Spinal cord (tissue), 10 donors: ENCODE measurements at places on chromosomes 3 and 15. TPM values are rescaled to one million over a fixed set of nuclear protein-coding genes. Genes with fewer than 3 reads are reported as not detected.

Gene CCR8
- not detected for polyA plus RNA-seq

Gene GXYLT2
- 9.5 TPM for polyA plus RNA-seq

Gene PLA1A
- polyA plus RNA-seq, result 0.41 TPM

Gene LMAN1L
- not detected for polyA plus RNA-seq

Gene TRA2B
- polyA plus RNA-seq, result 194 TPM

Gene SLC9C1
- polyA plus RNA-seq, result 0.12 TPM
